Colonic mucosa (tissue), 4 donors: ENCODE measurements at places on chromosomes 16 and 17.

DNA sequence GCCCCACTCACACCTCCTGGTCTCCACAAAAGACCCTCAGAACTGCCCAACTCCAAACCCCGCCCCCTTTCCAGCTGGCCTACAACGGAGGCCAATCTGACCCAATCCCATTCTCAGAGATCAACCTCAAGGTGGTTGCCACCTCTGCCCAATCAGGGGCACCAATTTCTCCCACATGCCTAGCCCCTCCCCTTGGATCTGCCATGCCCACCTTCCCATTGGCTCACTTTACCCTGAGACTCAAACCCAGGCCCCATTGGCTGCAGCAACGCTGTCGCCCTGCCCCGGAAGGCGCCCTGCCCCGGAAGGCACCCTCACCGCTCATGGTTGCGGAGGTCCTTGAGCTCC, 10.6 kb downstream of the ZNF668 start:
- DNase-seq, result no peak

DNA sequence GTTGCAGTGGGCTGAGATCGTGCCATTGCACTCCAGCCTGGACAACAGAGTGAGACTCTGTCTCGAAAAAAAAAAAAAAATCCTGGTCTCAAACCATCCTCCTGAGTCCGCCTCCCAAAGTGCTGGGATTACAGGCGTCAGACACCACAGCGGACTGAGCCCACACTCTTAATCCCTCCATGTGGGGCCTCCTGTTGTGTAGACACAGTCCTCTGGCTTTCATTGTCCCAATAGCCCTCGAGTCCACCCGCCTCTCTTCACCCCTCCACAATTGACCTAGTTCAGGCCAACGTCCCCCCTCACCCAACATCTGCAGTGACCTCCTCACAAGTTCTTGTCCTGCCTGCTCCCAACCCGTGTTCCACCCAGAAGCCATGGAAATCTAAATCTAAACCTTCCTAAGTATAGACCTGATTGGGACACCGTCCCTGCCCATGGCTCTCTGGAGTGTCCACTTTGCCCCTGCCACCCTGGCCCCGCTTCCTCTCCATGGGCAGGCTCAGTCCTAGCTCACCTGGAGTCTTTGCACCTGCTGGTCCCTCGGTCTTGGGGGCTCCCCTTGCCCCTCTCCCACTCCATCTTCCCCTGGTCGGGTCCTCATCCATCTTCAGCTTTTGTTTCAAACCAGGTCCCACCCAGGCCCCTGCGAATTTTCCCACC, 46.7 kb downstream of the HAPSTR1 start:
- DNase-seq, result no peak

GRCh38 chr17:75791254-75791653, 6.6 kb downstream of the UNK start:
- DNase-seq, result no peak

DNA sequence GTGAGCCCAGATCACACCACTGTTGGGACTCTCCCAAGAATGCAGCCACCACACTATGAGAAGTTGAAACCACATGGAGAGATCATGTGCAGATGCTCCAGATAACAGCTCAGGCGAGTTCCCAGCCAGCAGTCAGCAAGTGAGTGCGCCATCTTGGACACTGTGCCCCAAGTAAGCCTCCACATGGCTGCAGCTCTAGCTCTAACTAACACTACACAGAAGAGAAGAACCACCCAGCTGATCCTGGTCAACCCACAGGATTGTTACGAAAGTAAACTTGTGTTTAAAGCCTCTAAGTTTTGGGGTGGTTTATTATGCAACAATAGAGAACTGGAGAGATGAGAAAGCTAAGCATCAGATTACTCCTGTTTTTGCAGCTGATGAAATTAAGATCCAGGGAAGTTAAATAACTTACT, 25.8 kb downstream of the SLC38A7 start:
- DNase-seq, result no peak

GRCh38 chr16:80147026-80147655, 393.7 kb upstream of the DYNLRB2 start:
- peak; percentile 27 for DNase-seq

DNA sequence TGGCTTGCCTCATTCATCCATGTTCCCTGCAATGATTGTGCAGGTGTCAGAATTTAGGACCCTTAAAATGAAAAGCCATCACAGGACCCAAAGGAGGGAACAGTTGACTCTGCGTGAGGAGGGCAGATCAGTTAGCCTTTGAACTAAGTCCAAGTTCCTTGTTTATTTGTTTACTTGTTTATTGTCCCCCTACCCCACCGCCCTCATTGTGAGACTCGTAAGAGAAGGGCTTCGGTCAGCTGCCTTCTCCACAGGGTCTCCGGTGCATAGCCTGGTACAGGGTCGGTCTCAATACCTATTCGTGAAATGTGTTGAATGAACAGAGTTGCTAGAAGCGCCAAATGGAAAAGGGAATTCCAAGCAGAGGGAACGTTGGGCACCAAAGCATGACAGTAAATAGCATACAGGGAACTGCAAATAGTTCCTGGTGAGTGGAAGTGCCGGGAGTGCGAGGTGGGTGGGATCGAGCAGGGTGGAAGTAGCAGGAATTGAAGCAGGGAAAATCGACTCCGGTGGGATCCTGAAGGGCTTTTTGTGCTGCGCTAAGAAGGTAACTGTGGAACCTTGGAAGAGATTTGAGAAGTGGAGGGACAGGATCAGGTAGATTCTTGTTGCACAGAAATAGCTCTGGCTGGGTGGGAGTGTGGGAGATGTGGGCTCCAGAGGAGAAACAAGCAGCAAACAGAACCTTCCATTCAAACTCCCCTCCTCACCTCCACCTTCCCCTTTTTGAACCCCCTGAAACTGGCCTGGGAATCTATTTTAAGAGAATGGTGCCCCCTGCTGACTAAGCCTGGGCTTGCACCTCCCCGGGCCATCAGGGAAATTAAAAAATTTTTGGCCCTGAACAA, 12.7 kb downstream of the SLC35B1 start:
- DNase-seq, result peak; percentile 72

DNA sequence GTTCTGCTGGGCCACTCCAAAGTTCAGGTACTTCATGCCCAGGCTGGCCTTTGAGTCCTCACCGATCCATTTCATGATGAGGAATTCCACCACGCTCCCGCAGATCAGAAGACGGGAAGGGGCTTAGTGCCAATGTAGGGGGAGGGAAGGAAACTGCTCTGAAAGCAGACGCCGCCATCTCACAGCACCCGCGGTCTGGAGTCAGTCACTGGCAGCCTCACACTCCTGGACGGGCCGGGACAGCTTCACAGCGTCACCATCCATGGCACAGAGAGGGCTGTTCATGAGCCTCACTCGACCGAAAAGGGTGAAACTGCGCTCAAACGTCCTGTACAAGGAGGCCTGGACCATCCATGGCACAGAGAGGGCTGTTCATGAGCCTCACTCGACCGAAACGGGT, 62.0 kb downstream of the RPH3AL start:
- no peak for DNase-seq

GRCh38 chr17:29084541-29085146, 41.7 kb downstream of the PIPOX start:
- DNase-seq, result no peak

DNA sequence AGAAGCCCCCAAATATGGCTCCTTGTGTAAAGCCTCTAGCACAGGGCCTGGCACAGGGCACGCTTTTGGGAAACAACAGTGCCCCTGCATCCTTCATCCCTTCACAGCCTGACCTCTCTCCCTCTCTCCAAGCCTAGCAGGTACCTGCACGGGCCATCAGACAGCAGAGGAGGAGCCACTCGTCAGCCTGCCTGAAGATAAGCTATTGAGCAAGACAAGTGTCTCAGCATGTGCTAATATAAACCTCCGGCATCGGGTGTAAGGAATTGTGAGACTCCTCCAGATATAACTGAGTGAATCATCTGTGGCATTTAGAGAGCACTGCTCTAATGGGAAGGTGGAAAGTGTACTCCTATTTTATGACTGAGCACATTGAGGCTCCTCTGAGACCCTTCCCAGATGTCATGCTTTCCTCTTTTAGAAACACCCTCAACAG, 38.3 kb downstream of the TBX4 start:
- DNase-seq, result no peak

DNA sequence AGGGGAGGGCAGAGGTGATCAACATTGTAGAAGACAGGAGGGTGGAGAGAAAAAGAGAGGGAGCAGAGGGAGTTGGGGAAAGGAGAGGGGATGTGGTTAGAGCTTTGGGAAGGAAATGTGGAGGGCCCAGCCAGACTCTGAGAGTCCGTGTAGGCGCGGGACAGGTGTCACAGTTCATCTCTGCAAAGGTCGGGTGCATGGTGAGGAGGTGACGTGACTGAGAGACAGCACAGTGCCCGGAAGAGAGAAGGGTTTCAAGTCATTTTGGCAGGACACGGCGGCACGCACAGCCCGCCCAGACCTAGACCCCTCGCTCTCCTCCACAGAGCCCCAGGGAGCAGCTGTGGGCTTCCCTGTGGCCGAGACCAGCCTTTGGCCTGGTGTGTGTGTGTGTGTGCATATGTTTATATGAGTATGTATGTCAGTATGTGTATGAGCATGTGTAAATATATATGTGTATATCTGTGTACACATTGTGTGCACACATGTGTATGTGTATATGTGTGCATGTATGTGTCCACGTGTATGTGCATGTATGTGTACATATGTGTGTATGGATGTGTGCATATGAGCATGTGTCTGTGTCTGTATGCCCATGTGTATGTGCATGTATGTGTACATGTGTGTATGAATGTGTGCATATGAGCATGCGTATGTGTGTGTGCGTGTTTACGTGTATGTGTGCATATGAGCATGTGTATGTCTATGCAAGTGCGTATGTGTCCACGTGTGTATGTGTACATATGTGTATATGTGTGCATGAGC, 104.6 kb downstream of the SEC14L1 start:
- no peak for DNase-seq

- DNase-seq, result no peak
Observed at GRCh38 chr17:81902023-81902652, at the start of gene NPB. Gene NPB (plus strand): TSS chr17:81902238. CDS start chr17:81902278, 40 bp downstream.

GRCh38 chr16:68283346-68283745, 19.0 kb downstream of the SLC7A6 start:
- DNase-seq, result no peak

- no peak for DNase-seq
Observed at GRCh38 chr17:70006159-70006558, 68.9 kb upstream of the KCNJ16 start.

DNA sequence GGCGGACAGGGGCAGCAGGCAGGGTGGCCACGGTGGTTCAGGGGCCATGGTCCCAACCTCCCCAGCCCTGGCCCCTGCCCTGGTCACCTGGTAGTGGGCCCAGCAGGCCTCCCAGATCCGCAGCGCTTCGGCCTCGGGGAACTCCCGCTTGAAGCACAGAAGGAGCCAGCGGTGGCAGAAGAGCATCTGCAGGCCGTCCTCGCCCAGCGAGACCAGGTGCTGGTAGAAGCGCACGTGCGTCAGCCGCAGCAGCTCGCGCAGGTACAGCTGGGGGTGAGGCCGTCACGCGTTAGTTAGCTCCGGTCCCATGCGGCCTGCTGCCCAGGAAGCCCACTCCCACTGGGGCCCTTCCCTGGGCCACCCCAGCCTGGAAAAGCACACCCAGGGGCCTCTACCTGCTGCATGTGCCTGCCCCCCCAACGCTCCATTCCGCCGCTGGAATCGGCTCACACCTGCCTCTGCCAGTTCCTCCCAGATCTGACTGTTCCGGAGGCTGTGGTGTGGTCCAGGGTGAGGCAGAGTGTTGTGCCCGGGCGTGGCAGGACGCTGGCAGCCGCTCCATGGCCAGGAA, 90.8 kb downstream of the TBC1D16 start:
- DNase-seq, result peak; percentile 16

DNA sequence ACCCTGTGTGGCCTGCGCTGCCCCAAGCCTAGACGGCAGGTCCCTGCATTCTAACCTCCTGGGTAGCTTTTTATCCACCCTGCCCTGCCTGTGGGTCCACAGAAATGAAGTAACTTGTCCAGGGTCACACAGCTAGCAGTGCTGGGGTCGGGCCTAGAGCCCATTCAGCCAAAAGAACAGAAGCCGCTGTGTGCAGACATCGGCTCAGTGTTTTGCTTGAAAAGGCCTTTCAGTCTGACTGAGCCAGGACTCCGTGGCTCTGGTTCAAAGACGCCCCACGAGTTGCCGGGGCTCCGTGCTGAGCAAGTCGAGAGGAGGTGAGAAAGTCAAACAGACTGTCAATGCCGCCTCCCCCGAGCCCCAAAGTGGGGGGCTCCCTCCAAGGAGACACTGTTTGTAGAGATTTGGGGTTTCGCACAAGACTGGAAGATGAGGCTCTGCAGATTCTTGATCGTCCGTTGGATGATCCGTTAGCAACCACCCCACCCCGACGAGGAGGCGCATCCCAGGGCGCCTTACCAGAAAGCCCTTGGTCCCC, 226.2 kb downstream of the NTN1 start:
- no peak for DNase-seq

DNA sequence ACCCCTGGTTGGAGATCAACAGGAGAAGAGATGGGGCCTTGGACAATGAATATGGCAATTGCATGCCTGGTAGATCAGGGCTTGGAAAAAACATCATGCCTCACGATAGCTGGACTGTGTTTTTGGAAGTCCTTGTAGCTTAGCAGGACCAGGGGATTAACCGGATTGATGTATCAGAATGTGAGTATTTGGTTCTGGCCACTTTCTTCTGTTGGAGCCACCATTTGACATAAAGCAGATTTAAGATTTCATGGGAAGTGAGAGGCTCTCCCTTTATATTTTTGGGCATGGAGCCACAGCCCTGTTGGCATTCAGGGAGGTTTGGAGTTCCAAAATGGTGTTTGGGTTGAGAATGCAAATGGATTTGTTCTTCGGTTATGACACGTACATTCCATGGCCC, 424.7 kb upstream of the MAF start:
- DNase-seq, result no peak

DNA sequence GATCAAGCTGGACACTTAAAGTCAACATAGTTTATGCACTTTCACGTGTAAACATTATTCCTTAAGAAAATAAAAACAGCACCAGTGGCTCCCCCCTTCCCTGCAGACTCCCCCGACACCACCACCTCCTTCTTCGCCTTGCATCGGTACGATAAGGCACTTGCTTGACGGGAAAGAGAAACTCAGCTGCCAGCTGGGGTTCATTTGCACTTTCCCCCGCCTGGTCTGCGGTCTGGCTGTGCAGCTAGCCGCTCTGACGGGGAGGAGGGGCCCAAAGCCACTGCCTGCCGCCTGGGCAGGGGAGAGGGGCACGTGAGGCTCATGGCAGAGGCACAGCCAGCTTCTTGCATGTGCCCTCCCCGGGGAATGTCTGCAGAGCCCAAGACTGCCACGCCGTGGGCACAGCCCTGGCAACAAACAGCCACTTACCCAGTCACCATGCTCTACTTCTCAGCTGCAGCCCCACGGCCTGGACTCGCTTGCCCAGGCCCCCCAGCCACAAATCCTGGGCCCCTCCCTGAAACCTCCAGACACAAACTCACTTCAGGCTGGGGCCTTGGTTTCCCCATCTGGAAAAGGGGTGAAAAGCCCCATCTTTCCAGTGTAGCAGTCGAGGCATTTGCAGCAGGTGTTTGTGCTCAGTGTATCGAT, 16.5 kb upstream of the PRM1 start:
- peak; percentile 66 for DNase-seq
